ENCODE measurements at places on chromosomes 7 and 10.

DNA sequence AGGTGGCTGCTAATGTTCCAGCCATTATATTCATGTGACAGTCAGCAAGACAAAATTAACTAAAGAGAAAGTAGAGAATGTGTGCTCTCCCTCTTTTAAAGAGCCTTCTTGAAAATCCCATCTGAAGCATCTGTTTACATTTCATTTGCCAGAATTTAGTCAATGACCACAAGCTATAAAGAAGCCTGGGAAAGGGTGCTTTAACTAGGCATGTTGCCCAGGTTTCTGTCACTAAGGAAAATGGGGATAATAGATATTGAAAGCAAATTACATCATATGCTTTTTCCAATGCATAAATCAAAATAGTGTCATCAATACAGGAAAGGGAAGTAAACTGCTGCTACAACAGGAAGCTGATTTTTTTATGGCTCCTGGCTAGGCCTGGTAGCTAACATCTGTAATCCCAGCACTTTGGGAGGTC lies 67.7 kb downstream of the ELAPOR2 start:
- DNase-seq, result no peak

- no peak for DNase-seq
Observed at GRCh38 chr7:28858206-28858605, 99.9 kb downstream of the TRIL start.

DNA sequence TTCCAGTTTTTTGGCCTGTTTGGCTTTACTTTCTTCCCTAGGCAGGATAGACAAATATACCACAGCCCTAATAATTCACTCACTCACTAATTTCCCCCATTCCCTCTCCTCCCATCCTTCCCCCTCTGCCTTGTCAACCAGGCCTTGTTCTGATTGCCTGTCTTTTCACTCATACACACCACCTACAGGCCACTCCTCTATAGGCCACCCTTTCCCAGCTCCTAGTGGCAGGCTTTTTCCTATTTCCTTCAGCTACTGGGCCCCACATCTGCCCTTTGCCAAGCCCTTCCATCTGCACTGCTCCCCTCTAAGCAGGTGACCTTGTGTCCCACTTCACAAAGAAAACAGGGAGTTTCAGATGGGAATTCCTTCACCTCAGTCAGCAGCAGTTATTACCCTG lies 59.8 kb upstream of the MSRB2 start:
- DNase-seq, result no peak

GRCh38 chr10:30970760-30971460 lies 60.8 kb downstream of the ZNF438 start:
- no peak for DNase-seq
